ENCODE measurements at places on chromosomes 11 and 22.

- DNase-seq, result no peak
Measured at GRCh38 chr11:112200252-112200651, 24.9 kb downstream of the BCO2 start.

- DNase-seq, result no peak
Measured at GRCh38 chr11:90747057-90747456, 524.2 kb upstream of the CHORDC1 start.

- no peak for DNase-seq
Measured at GRCh38 chr11:78262691-78263090, 74.0 kb downstream of the USP35 start.

- no peak for DNase-seq
Measured at GRCh38 chr22:29476116-29476515, 3.9 kb upstream of the NEFH start.

- no peak for DNase-seq
Measured at GRCh38 chr11:118055966-118056365, 20.9 kb upstream of the TMPRSS4 start.

- DNase-seq, result no peak
Measured at GRCh38 chr11:29271616-29272015, 745.2 kb downstream of the KCNA4 start.

All from stimulated activated CD4-positive, alpha-beta T cell treated with anti-CD3 and anti-CD28 coated beads, Interleukin-4, amount 100 ng/mL, for 24 hours (primary cell).